ENCODE measurements at places on chromosomes 12 and 14. TPM values are rescaled to one million over a fixed set of nuclear protein-coding genes. Genes with fewer than 3 reads are reported as not detected.
A peak's percentile ranks its signal among the peaks of the same experiment; 100 is the strongest.

CCNT1 gene
- total RNA-seq = 51.0 TPM

DNA sequence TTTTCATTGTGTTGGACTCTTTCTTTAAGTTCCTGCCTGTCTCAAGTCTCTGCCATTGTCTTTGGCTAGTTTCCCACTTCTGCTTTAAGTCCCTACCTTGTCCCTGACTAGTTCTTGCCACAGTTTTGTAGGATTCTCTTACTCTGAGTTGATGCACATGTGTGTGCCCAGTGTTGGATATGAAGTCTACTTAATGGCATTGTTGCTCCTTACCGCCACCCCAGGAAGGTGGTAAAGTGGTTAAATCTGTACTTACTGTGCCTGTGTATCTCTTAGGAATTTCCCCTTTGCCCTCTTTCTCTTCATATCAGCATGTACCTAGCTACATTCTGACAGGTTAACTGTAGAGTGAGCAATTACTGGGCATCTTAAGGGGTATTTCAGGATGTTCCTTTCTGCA, 227.1 kb downstream of the NUBPL start:
- no peak overlapping the region for H3K27ac ChIP-seq
- no peak overlapping the region for H3K4me3 ChIP-seq
- no peaks in the 10 kb centered on the region for H3K4me1 ChIP-seq
- no peaks in the 10 kb centered on the region for H3K36me3 ChIP-seq
- H3K27me3 ChIP-seq = no peaks in the 10 kb centered on the region

GRCh38 chr14:76677534-76678145, 83.6 kb upstream of the VASH1 start:
- H3K27me3 ChIP-seq = no peaks in the 10 kb centered on the region
- no peak overlapping the region for H3K27ac ChIP-seq
- no peak for DNase-seq
- H3K4me3 ChIP-seq = no peak overlapping the region
- H3K36me3 ChIP-seq = no peaks in the 10 kb centered on the region

MANSC4 gene
- not detected for total RNA-seq

RHEBL1 gene
- 1.6 TPM for total RNA-seq

DNA sequence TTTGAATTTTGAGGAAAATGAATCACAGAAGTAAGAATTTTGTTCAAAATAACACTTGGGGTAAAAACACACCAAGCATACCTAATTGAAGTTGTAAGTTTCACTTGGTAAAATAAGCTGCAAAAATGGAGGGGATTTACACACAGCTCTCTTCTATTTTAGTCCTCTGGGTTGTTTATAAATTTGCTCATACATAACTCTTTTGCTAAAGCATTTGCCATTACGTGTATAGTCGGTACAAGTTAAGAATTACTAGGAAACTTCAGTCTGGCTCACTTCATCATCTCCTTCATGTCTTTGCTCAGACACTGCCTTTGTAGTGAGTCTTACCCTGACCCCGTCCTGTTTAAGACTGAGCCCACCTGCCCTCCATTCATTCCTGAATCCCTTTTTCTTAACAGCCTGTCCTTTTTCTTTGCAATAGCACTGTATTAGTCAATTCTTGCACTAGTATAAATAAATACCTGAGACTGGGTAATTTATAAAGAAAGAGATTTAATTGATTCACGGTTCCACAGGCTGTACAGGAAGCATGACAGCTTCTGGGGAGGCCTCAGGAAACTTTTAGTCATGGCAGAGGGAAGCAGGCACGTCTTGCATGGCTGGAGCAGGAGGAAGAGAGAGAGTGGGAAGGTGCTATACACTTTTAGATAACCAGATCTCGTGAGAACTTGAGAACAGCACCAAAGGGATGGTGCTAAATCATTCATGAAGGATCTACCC, 451.1 kb downstream of the PCNX1 start:
- H3K27me3 ChIP-seq = no peaks in the 10 kb centered on the region
- no peak overlapping the region for H3K4me3 ChIP-seq
- no peak for DNase-seq
- peak overlapping the region; percentile 15 for H3K27ac ChIP-seq
- no peaks in the 10 kb centered on the region for H3K36me3 ChIP-seq
- peaks cover 46% of the 10 kb centered on the region for H3K4me1 ChIP-seq

DNA sequence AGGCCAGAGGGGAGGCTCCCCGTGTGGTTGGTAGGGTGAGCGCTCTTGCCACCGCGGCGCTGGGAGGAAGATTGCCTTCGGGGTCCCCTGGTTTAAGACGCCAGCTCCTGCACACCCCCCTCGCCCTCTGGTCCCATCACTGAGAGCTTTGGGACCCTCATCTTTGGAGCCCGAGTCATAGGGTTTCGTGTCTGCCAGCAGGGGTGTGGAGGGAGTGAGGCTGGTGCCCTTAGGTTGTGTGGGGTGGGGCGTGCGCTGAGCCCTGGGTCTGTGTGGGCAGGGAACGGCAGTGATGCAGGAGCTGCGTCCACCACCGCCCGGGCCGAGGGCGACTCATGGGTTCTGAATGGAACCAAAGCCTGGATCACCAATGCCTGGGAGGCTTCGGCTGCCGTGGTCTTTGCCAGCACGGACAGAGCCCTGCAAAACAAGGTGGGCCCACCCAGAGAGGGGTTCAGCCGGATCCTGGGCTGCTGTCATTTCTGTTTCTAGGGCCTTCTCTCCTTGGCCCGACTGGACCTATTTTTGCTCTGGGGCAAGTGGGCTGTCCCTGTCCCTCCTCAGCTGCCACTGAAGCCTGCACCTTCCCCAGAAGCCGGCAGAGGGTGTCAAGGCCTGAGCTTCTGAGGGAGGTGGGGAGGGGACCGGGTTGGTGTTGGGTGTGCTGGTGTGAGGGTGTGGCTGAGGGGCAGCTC, 12.1 kb downstream of the ACADS start:
- H3K27ac ChIP-seq = no peak overlapping the region
- H3K27me3 ChIP-seq = no peaks in the 10 kb centered on the region
- no peak overlapping the region for H3K4me3 ChIP-seq
- DNase-seq = peak; percentile 40

DNA sequence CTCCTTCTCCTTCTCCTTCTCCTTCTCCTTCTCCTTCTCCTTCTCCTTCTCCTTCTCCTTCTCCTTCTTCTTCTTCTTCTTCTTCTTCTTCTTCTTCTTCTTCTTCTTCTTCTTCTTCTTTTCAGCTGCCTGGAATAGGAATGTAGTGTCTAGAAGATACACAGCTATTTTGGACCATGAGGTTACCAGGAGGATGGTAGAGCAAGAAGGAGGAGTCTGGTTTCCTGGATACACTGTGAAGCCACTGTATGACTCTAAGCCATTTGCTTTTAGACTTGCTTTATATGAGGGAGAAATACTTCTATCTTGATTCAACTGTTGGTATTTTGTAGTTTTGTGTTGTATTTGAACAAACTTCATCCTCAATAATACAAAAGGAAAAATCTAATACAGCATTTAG, 3.0 kb upstream of the MYBPC1 start:
- H3K36me3 ChIP-seq = no peaks in the 10 kb centered on the region
- no peak for DNase-seq
- no peak overlapping the region for H3K27ac ChIP-seq
- peaks cover 7% of the 10 kb centered on the region for H3K4me1 ChIP-seq
- H3K4me3 ChIP-seq = no peak overlapping the region
- no peaks in the 10 kb centered on the region for H3K27me3 ChIP-seq

DNA sequence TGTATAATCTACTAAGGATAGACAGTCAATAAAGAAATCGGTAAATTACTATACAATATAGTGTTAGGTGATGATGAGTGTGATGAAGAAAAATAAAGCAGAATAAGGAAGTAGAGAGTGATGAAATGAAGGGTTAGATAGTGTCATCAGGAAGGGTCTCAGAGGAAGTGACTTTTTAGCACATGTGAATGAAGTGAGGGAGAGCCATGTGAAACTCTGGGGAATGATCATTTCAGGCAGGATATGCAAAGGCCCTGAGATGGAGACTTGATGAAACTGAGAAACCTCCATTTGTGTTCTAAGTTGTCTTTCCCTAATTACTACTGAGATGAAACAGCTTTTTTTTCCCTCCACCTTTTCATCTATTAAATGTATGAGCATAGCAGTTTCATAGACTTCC, 19.4 kb upstream of the GNPTAB start:
- peaks cover 3% of the 10 kb centered on the region for H3K4me1 ChIP-seq
- no peak overlapping the region for H3K27ac ChIP-seq

DNA sequence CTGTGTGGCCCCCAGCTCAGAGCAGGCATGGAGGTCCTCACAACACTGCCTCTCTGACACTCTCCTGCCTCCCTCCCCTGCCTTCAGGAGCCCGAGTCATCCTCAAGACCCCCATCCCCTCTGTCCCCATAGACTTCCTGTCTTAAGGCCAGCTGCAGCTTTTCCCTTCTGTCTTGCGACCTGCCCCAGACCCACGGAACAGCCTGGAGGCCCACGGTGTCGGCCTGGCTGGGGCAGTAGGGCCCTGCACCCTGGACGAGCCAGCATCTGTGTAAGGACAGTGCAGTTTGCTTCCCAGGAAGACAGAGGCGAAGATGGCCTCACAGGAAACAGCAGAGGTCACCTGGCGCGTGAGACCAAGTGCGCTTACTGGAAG, 9.7 kb downstream of the TEDC1 start:
- no peak overlapping the region for H3K4me3 ChIP-seq
- no peaks in the 10 kb centered on the region for H3K4me1 ChIP-seq
- H3K36me3 ChIP-seq = no peaks in the 10 kb centered on the region
- no peaks in the 10 kb centered on the region for H3K27me3 ChIP-seq
- no peak overlapping the region for H3K27ac ChIP-seq

SUPT16H gene
- total RNA-seq = 196 TPM

OR10AD1 gene
- not detected for total RNA-seq

GRCh38 chr12:69330475-69331473, 17.4 kb upstream of the LYZ start:
- H3K4me3 ChIP-seq = peak overlapping the region; percentile 25
- H3K36me3 ChIP-seq = no peaks in the 10 kb centered on the region
- H3K27ac ChIP-seq = no peak overlapping the region
- no peak for DNase-seq
- H3K4me1 ChIP-seq = peaks cover 3% of the 10 kb centered on the region

GRCh38 chr14:29607169-29607568, 320.5 kb downstream of the PRKD1 start:
- H3K27ac ChIP-seq = no peak overlapping the region
- H3K27me3 ChIP-seq = no peaks in the 10 kb centered on the region
- no peaks in the 10 kb centered on the region for H3K36me3 ChIP-seq
- DNase-seq = no peak
- no peak overlapping the region for H3K4me3 ChIP-seq
- H3K4me1 ChIP-seq = peaks cover 2% of the 10 kb centered on the region

GRCh38 chr12:93766796-93767523, 89.8 kb downstream of the CRADD start:
- H3K27ac ChIP-seq = no peak overlapping the region
- no peak overlapping the region for H3K4me3 ChIP-seq
- peaks cover 16% of the 10 kb centered on the region for H3K4me1 ChIP-seq
- H3K36me3 ChIP-seq = no peaks in the 10 kb centered on the region
- peak; percentile 74 for DNase-seq
- H3K27me3 ChIP-seq = no peaks in the 10 kb centered on the region

DNA sequence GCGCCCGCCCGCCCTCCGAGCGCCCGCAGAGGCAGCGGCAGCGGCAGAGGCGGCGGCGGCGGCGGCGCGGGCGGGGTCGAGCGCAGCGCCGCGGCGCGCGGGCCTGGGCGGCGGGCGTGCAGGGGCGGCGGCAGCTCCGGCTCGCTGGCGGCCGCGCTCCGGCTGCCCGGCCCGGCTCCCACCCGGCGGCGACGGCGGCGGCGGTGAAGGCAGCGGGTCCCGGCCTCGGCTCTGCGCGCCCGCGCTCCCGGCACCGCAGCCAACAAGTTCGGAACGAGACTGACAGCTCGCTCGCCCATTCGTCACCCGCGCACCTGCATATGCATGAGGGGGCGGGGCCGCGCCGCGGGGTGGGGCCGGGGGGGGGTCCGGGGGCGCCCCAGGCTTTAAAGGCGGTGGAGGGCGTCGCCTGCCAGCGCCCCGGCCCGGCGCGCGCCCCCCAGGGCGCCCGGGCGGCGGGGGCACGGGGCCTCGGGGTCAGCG, at the start of gene JAG2:
JAG2 (minus strand) TSS at position 281 of the 483 bp plus-strand sequence. CDS start 356 bp downstream, outside the sequence.
- H3K27me3 ChIP-seq = no peaks in the 10 kb centered on the region
- H3K36me3 ChIP-seq = no peaks in the 10 kb centered on the region
- peaks cover 53% of the 10 kb centered on the region for H3K4me1 ChIP-seq
- DNase-seq = peak; percentile 73
- H3K27ac ChIP-seq = peak within 1 kb of the TSS; percentile 76

GRCh38 chr12:46367351-46368029, 5.1 kb downstream of the SLC38A2 start:
- no peak for DNase-seq
- peaks cover 80% of the 10 kb centered on the region for H3K4me1 ChIP-seq
- no peak overlapping the region for H3K27ac ChIP-seq
- H3K4me3 ChIP-seq = no peak overlapping the region
- H3K36me3 ChIP-seq = peaks cover 87% of the 10 kb centered on the region
- no peaks in the 10 kb centered on the region for H3K27me3 ChIP-seq

AKAP3 gene
- 1.7 TPM for total RNA-seq

DNA sequence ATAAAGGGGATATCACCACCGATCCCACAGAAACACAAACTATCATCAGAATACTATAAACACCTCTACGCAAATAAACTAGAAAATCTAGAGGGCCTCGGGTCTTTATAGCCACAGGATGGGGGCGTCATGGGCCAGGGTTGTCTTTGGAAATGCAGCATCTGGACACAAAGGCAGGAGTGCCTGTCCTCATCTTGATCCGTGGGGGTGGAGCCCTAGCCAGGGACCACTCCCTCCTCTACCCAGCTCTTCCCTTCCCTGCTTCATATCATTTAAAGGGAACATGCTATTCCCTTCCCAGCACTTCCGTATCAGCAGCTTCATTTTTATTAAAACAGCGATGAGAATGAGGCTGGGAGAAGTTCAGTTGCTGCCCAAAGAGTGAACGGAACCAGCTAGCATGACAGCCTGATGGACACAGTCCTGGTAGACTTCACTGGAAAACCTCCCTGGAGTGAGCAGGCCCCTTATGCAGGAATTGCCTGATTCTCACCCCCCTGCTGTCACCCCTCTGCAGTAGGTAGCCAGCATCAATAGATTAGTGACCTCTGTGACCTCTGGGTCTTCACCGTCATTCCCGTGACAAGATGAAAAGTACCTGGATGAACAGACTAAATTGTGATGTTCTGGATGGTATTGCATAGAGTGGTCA, 251.4 kb upstream of the RGS6 start:
- no peak overlapping the region for H3K27ac ChIP-seq
- no peaks in the 10 kb centered on the region for H3K4me1 ChIP-seq
- H3K27me3 ChIP-seq = no peaks in the 10 kb centered on the region
- H3K36me3 ChIP-seq = no peaks in the 10 kb centered on the region

DNA sequence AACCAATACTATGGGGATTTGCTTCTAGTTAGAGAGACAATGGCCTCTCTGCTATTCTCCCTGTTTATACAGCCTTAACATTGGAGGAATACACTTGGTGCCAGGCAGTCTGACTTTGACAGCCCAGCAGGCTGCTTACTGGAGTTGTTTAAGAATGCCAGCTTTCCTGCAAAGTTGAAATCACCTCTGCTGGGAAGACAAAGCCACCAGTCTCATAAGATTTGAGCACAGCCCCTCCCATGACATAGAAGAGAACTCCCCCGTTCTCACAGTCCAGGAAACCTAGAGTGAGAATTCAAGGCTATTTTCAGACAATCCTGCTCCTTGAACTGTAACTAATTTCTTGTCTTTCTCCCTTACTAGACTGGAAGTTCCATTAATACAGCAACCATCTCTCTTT, 21.1 kb upstream of the CATSPERB start:
- H3K36me3 ChIP-seq = no peaks in the 10 kb centered on the region
- no peak overlapping the region for H3K4me3 ChIP-seq
- no peak overlapping the region for H3K27ac ChIP-seq
- peak; percentile 3 for DNase-seq

FAM186B gene
- 0.19 TPM for total RNA-seq
